ENCODE measurements at places on chromosomes 5 and 9.

DNA sequence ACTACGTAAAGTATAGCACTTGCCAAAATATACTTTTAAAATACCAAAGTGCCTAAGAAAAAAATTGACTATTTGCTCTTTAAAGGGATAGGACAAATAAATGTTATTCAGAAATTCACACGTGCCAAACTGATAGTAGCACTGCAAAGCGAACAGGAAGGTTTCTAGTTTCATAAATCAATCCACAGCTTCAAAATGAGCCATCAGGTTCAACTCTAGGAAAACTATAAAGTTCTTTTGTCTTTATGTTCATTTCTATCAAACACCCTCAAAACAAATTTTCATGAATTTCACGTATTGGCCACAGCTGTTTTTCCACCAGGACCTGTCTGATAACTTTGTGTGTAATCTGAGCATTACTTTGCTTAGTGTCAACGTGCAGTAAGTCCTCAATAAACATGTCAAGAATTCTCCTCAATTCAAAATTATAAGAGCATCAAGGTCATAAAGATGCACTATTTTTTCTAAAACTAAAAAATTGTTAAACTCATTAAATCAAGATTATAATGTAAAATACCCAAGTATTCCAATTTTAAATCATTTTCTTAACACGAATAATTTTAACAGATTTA, 3.0 kb downstream of the RNF130 start:
- DNase-seq = no peak

DNA sequence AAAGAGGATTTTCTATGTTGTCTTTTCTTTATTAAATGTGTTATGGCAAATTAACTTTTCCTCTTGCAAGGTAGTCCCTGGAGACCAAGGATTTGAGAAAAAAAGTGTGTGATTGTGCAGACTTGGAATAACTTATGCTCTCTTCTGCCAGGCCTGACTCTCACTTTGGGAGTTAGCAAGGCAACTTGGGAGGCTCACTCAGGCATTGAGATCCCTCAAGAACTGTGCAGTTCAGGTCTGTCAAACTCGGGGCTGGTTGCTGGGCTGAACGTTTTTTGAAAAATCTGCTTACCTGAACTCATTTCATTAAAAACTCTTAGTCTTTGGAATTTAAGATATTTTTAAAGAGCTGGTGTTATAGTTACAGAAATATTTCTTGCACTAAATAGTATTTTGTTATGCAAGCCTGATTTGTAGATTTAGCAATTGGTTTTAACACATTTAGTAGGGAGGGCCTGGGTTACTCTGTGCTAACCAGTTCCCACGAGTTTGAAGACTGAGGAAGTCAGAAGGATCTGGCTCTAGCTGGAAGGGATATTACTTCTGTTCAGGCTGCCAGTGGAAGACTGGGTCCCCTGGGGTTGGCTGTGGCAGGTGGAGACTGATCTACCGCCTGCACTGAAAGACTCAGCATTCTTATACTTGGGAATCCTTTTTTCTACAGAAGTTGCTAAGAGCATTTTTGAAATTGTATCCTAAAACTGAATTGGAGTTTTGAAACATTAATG, 150.4 kb upstream of the PCSK5 start:
- DNase-seq = no peak

GRCh38 chr9:99663856-99664255, 157.8 kb upstream of the NR4A3 start:
- DNase-seq = no peak

- DNase-seq = no peak
Measured at GRCh38 chr5:154385236-154385512, 60.6 kb upstream of the SAP30L start.

GRCh38 chr5:34501016-34501415, 155.1 kb upstream of the RAI14 start:
- DNase-seq = no peak

DNA sequence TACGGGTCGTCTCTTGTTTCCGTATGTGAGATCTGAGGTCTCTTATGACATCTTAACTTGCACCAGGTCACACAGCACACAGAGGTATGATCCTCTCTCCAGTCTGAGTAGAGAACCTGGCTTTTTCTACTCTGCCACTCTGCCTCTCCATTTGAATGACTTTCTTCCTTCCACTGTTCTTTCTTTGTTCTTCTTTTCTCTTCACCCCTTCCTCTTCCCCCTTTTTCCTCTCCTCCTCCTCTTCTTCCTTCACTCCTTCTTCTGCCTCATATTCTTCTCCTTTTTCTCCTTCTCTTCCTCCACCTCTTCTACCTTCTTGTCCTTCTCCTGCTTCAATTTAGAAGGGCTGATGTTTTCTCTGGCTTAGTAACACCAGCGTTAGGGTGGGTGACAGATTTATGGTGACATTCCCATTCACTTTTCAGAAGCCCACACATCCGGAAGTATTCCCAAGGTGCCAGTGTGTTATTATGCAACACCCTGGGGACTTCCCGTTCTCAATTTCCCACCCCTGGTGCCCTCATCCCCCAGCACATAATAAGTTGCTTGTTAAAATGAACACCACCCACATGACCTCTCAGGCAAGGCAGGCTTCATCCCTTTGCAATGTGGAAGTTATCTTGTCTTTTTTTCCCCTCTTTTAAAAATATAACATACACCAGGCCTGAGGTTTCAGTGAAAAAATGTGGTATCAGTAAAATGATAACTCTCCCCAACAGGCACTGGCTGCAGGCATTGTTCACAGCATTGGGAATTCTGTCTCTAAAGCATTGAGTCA, 122.0 kb downstream of the PAPPA start:
- no peak for DNase-seq

DNA sequence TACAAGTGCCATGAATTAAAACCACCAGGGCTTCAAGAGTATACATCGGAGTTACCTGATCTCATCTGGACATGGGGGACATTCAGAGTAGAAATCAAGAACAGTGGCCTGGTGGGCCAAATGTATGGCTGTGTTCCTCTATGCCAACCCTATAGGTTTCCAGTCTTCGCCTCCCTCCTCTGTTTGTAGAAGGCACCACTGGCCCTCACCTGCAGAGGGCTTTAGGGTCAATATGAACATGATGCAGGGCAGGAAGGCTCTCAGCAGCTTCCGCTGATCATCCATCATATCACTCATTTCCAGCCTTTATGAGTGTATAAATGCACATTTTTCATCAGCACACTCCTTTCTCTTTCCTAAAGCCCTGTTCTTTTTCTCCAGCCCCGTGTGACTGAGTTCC, 555.5 kb upstream of the BRINP1 start:
- DNase-seq = no peak

- no peak for DNase-seq
Measured at GRCh38 chr9:3241290-3241689, 284.5 kb downstream of the RFX3 start.

GRCh38 chr5:96610747-96611146, 51.4 kb upstream of the CAST start:
- no peak for DNase-seq

- no peak for DNase-seq
Measured at GRCh38 chr9:124849801-124850200, 3.5 kb upstream of the WDR38 start.

DNA sequence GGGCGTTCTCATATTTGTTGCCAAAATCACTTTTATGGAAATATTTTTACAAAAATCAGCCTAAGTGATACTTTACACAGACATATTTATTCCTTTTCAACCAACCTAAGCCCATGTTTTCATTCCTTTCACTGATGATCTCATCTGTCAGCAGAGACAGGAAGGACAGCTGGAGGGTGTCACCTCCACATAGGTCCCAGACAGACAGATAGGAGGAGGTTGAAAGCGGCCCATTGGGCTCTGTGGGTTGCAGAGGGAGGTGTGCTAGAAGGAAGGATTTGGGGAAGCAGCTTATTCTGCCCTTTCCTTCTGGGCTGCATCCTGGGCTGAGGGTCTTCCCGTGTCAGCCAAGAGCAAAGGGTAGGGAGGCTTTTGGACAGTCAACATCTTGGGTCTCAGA, 26.0 kb upstream of the SEMA4D start:
- DNase-seq = no peak

DNA sequence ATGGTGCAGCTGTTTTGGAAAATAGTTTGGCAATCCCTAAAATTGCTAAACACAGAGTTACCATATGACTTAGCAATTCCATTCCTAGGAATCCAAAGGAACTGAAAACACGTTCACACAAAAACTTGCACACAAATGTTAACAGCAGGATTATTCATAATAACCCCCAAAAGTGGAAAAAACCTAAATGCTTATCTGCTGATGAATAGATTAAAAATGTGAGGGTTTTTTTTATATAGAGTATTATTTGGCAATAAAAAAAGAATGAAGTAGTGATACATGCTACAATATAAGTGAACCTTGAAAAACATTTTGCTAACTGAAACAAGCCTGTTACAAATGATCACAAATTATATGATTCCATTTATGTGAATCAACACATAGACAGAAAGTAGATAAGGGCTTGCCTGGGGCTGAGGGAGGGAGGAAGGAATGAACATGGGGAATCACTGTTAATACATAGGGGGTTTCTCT, 45.1 kb upstream of the TRIO start:
- DNase-seq = no peak

DNA sequence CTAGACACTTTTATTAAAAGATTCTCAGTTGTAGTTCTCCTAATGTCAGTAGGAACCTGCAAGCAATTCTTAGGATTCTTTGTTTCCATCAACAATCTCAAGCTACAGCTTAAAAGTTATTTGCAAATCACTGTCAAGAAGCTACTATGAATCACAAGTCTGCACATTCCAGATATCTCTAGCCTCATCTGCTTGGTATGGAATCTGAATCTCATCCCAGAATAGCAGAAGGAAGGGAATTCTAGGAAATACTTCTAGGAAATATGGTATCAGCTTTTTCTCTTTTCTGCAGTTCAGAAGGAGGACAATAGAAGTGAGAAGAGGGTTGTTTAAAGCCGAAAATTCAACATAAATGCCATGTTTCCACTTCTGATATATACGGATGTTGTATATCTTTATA, 792.2 kb upstream of the CDH9 start:
- DNase-seq = no peak

DNA sequence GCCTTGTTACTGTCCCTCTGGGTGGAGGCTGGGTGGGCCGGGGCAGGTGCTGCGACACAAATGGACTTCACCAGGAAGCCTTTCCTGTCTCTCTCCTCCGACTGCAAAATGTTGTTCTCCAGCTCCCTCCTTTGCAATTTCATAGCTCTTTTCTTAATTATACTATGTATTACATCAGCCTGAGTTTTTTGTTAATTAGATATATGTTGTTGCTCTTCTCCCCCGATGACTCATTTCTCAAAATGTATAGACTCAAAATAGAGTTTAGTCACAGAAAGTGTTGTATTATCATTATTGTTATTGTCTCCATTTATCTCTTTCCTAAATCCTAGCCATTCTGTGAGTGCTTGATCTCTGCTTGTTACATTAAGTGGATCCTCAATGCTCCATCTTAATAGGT, 122.4 kb upstream of the OSMR start:
- no peak for DNase-seq

DNA sequence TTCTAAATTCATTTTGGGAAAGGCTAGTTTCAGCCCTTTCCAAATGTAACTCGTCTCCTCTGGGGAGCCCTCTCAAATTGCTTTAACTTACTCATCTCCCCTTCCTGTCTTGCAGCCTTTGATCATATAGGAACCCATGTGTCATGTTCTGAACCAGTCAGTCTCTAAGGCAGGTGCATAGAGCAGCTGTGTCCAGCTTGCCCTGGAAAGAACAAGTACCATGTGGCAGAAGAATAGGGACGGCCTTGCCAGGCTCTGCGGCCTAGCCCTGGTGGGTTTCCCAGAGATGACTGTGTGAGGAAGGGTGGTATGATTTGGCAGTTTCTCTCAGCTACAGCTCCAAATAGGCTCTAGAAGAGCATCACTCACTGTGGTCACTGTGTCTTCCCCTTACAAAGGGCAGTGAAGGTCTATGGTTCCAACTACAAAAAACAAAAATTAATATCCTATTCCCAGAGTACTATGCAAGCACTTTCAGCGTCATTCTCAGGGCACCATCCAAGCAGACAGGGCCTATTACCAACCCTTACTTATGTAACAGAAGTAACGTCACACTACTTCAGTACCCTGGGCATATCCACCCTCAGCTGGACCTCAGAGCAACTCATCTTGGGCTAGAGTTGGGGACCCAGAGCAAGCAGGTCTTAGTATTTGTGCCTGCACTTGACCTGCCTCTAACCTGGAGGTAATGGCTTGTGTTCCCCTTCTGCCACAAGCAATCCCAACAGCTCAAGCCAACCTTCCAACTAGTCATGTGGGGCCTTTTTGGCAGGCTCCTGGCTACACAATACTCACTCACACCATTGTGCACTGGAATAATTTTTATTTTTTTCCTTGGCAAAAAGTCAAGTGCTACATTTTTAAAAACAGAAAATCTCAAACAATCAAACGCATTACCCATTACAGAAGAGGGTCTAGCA, 37.2 kb upstream of the UBAP2 start:
- no peak for DNase-seq

- no peak for DNase-seq
Measured at GRCh38 chr9:79974806-79975422, 403.1 kb downstream of the TLE4 start.

DNA sequence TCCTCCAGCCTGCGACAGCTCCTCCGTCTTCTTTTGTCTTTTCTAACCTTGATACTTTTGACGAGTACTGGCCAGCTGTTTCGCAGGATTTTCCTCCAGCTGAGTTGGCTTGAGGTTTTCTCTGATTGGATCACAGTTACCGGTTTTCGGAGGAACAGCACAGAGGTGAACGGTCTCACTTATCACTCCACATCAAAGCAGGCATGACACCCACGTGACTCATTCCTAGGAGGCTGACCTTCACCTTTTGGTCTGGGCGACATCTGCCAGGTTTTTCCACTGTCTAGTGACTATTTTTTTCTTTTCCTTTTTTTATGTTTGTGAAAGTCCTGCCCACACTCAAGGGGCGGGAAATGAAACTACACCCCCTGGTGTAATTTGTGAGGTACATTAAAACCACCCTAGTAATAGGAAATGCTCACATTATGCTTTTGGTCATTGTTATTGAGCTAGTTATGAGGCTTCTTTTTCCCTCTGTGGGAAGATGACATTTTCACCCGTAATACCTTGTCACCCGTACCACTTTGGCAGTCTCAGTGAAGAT, 319.2 kb downstream of the GADD45G start:
- no peak for DNase-seq

- no peak for DNase-seq
Measured at GRCh38 chr5:172444626-172445365, 9.5 kb downstream of the SH3PXD2B start.

DNA sequence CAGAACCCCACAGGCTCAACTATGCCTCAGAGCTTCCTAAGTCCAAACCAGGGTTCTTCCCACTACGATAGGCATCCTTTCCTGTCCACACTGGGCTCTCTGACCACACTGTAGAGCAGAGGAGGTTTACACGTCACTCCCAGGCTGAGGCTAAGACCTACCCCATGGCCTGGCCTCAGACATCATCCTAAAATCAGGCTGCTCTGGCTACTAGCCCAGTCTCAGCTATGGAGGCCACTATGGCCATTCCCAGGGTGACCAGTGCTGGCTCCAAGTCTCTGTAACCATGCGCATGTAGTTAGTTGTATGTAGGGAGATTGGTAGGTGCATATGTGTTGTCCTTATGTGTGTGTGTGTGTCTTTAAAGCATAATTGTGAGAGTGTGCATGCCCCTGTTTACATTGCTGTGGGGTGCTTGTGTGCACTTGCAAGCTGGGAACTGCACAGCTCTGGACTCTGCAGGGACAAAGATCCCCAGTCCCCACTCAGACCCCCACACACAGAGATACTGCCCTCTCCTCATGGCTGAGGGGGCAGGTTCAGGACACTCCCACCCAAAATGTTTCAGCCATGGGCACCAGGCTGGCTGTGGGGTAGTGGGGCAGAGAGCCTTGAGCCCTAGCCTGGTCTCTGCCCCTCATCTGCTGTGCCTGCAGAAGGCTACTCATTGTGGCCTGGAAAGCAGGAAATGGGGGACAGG, 12.3 kb downstream of the PDLIM4 start:
- no peak for DNase-seq

GRCh38 chr5:18305288-18305924, 671.1 kb downstream of the TAF11L14 start:
- DNase-seq = no peak
